Myocyte (in vitro differentiated cells): ENCODE measurements at places on chromosomes 4 and X.
A peak's percentile ranks its signal among the peaks of the same experiment; 100 is the strongest.

- no peak for DNase-seq
Measured at GRCh38 chr4:184731056-184731455, 2.8 kb downstream of the CENPU start.

GRCh38 chr4:168096407-168096784, 4.1 kb downstream of the ANXA10 start:
- DNase-seq, result no peak

- DNase-seq, result no peak
Measured at GRCh38 chrX:105167233-105167632, 53.3 kb downstream of the TEX13A start.

- DNase-seq, result peak; percentile 1
Measured at GRCh38 chr4:20084488-20084887, 167.2 kb upstream of the SLIT2 start.

DNA sequence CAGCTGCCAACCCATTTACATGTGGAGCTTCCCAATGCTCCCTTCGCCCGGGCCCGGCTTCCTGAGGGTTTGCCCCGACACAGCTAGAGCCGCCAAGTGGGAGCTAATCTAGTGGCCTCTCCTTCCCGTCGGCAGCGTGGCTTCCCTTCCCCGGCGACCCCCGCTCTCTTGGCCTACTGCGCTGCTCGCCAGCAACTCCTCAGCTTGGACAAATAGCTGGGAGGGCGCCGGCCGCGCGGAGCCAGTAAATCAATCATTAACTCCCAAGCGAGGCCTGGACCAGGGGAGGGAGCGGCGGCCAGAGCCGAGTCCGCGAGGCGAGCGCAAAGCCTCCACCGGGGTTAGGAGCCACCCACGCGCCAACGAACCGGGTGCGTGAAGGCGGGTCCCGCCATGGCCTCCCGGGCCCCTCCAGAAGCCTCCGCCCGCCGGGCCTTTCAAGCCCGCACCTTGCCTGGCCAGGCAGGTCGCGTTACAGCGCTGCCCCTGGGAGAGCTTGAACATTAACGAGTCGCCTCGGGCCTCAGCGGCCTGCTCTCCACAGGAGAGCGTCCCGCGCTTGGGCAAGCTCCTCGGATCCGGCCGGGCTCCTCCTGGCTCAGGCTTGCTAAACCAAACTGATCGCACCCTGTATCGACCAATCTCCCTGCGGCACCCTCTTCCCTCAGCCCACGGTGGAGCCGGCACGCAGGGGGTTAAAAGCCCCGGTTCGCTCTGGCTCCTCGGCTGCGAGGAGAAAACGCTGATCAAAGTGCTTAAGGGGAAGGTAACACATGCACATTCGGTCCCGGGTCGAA, 10.6 kb upstream of the BCOR start:
- DNase-seq, result no peak

- DNase-seq, result no peak
Measured at GRCh38 chrX:63930140-63930539, 145.1 kb upstream of the ARHGEF9 start.

DNA sequence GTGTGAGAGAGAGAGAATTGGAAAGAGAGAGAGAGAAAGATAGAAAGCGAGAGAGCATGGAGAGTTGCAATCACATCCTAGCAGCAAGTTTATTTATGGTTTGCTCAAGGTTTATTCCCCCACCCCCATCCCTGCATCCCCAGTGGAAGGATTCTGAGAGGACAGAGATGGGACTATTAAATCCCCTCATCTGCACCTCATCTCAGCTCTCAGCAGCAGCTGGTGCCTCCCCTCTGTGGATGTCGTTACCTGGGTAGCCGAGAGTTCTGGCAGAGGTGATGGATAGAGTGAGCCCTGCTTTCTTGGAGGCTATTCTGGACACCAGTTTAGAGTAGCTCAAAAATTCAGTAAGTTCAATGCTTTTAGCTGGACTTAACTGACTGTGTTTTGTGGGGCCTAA, 132.0 kb upstream of the RAI2 start:
- no peak for DNase-seq

GRCh38 chrX:11655282-11656015, 10.3 kb downstream of the ARHGAP6 start:
- DNase-seq, result no peak

GRCh38 chr4:127782025-127782274, 172 bp upstream of the HSPA4L start:
- DNase-seq, result peak; percentile 88

DNA sequence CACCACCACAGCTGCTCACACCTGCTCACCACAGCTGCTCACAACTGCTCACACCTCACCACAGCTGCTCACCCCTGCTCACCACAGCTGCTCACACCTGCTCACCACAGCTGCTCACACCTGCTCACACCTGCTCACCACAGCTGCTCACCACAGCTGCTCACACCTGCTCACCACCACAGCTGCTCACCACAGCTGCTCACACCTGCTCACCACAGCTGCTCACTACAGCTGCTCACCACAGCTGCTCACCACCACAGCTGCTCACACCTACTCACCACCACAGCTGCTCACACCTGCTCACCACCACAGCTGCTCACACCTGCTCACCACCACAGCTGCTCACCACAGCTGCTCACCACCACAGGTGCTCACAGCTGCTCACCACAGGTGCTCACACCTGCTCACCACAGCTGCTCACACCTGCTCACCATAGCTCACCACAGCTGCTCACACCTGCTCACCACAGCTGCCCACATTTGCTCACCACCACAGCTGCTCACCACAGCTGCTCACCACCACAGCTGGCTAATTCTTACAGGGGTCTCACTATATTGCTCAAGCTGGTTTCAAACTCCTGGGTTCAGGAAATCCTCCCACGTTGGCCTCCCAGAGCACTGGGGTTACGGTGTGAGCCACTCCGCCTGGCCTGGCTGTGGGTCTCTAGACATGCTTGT, 30.4 kb upstream of the CPLX1 start:
- DNase-seq, result no peak

DNA sequence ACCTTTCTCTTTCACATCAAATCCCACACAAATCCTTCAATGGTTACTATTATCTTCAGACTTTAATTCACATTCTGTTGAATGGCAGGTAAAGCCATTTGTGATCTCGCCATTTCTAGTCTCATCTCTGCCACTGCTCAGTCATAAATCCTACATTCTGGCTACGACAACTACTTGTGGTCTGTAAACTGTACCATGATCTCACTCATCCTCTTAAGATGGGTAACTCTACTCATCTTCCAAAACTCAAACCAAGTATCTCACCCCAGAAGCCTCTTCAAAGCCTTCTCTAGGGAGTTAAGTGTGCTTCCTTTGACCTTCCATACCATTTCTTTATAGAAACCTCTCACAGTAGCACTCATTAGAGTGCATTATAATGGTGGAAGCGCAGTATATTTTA, 101.8 kb downstream of the NEK1 start:
- DNase-seq, result no peak

- DNase-seq, result no peak
Measured at GRCh38 chr4:151527699-151528098, 118.7 kb downstream of the FHIP1A start.

DNA sequence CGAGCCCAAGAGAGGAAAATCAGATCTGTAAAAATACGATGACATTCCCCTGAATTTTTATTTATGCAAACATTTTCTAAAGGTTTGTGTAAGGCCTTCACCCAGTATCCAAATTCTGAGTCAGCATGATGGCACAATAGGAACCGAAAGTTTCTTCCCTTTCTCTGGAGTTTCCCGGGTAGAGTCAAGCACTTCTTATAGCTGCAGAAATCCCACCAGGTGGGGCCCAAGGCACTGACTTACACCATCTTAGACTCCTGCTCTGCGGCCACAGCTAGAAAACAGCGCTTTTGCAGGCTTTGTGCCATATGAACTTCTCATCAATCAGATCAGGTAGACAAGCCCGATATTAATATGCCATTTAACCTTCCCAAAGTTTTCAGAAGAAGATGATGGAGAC, 13.4 kb downstream of the LEF1 start:
- DNase-seq, result no peak

DNA sequence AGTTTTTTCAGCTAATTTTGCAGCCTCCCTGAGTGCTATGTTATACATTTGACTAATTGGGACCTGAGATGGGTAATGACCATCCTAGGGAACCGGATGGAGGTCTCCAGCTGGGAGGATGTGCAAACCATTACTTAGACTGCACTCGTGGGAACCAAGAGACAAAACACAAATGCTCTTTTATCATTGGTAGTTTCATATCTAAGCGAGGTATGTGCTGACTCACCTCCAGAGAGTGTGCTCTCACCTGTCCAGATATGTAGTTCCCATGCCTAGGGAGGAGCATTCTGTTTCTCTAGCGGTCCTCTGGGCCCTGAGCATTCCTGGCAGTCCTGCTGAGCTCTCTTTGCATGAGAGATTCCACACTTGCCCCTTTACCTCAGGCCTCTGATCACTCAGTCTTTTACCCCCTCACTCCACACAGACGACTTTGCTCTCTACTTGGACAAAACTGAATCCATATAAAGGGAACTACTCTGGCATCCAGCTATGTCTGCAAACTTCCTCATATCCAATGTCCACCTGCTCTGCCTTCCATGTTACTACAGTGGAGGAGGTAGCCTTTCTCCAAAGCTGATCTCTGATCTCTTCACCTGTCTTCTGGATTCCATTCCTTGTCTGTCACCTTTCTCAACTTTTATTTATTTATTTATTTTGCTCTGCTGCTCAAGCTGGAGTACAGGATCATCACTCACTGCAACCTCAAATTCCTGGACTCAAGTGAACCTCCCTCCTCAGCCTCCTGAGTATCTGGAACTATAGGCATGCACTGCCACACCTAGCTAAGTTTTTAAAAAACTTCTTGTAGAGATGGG, 88.4 kb downstream of the LRP2BP start:
- no peak for DNase-seq

- DNase-seq, result peak; percentile 66
Measured at GRCh38 chrX:13778916-13779315, 38.0 kb downstream of the GPM6B start.

DNA sequence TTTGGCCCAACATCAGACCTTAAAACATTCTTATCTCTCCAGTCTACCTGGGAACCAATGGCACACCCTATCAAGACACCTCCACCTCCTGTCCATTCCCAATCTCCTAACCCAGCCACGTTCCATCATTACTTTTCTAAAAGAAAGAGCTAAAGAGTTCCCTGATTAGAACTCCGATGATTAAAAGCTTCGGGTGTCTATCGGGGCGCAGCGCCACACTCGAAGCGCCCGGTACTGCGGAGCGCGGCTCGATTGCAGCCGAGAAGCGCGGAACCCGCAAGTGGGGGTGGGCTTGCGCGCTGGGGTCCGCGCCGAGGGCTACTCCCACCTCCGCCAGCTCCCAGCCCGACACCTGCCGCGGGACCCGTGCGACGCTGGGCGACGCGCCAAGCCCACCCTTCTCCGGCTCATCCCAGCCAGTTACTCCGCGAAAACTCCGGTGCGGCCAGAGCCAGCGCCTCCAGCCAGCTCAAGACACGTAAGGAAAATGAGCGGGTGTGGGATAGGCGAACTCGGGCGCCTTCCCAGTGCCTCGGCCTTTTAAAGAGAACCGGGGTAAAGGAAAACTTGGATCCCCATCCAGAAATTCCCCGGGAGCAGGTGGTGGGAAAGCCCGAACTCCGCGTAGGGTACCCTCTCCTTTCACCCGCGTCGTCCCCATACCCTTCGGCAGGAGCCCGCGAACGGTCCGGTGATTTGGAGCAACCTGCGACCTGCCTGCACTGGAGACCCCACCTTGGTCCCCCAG, 593 bp downstream of the NPY1R start:
- DNase-seq, result peak; percentile 6

DNA sequence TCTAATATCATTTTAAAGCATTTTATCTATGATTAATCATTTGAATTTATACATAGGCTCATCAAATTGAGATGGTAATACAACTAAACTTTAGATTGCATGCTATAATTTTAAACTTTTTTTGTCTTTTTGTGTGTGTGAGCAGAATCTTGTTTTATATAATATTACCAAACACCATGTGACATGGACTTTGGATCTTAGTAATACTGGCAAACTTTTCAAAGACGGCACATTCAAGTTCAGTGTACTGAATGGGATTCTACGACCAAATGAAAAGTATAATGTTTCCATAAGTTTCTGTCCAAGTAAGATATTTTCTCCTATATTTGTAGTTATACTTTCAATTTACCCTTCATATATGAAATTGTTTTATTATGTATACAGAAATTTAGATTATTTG, 116.0 kb downstream of the CFAP47 start:
- no peak for DNase-seq

GRCh38 chr4:1809754-1810502, 16.8 kb downstream of the FGFR3 start:
- DNase-seq, result peak; percentile 54

- no peak for DNase-seq
Measured at GRCh38 chr4:183288955-183289354, 31.1 kb downstream of the CLDN22 start.

GRCh38 chr4:4969298-4969697, 50.0 kb downstream of the CYTL1 start:
- DNase-seq, result peak; percentile 38

GRCh38 chr4:69032847-69033638, 63.2 kb upstream of the UGT2B7 start:
- DNase-seq, result no peak

DNA sequence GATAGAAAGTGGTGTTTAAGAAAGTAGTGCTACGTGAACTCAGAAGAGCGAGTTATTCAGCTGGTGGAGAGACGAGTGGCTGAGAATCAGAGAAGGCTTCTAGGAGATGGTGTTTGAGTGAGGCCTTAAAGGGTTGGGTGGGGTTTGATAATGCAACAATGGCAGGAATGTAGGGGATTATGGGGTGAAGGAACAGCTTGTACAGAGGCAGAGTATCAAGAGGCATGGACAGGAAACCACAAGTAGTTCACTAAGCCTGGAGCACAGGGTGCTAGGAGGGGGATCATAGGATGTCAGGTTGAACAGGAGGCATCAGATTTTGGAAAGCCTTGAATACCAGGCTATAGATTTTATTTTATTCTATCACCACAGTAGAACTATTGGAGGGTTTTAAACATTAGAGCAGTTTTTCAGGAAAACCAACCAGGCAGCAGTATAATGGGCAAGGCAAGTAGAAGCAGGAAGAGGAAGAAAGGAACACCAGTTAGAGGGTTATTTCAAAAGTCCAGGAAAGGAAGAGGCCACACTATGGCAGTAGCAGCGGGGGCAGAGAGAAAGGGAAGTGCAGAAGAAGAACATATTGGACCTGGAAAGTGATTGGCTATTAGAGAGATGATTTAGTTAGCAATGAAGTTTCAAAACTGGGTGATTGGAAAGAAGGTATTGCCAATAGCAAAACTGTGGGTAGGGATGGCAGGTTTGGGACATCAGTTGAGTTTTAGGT, 99.2 kb downstream of the DOCK11 start:
- DNase-seq, result no peak

GRCh38 chr4:26858035-26858918, 2.4 kb upstream of the STIM2 start:
- DNase-seq, result peak; percentile 54

- no peak for DNase-seq
Measured at GRCh38 chrX:9700555-9700954, 65.1 kb downstream of the GPR143 start.
